ENCODE measurements at places on chromosomes 3 and 15. TPM values are rescaled to one million over a fixed set of nuclear protein-coding genes. Genes with fewer than 3 reads are reported as not detected.

The MST1R gene
- 1.5 TPM for total RNA-seq

- no peak overlapping the region for H3K4me3 ChIP-seq
- H3K36me3 ChIP-seq = no peaks in the 10 kb centered on the region
- peak; percentile 78 for DNase-seq
- no peaks in the 10 kb centered on the region for H3K27me3 ChIP-seq
- no peak overlapping the region for H3K27ac ChIP-seq
Observed at GRCh38 chr3:172856795-172857742, 106.5 kb downstream of the ECT2 start.

The IRAK2 gene
- 6.6 TPM for total RNA-seq

GRCh38 chr3:192826214-192827006, 91.2 kb downstream of the MB21D2 start:
- DNase-seq = no peak
- H3K27ac ChIP-seq = no peak overlapping the region
- H3K4me1 ChIP-seq = peaks cover 6% of the 10 kb centered on the region
- H3K27me3 ChIP-seq = no peaks in the 10 kb centered on the region
- H3K36me3 ChIP-seq = no peaks in the 10 kb centered on the region
- no peak overlapping the region for H3K4me3 ChIP-seq

DNA sequence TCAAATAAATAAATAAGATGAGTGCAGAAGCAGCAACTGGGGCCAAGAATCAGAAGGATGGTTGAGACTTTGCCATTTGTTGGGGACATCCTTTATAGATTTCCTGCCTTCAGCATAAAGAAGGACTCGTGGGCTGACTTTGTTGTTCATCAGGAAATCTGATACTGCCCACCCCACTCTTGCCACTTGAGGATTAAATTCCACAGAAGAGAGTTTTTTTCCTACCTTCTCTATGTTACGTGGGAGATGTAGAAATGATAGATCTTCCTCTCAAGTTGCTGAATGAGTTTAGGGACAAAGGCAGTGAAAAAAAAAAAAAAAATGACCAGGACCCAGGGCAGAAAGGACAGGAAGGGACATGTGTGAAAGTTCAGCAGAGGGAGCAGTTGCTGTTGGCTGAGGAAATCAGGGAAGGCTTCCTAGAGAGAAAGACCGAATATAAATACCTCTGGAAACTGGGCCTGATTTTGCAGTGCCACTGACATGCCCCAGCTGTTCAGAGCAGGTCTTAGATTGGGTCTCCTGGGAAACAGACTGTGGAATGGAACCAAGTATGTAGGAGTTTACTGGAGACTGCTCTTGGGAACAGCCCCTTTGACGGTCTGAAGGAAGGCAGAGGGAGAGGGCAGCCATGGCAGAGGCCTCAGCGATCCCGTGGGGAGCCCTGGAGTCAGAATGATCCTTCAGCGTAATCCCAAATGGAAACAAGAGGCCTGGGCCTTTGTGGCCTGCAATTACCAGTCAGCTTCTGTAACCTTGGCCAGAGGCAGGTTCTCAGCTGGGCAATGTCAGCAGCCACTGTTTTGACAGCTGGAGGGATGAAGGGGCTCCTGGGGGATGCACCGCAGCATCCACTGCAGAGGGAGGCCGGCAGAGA, 50.9 kb downstream of the C3orf20 start:
- H3K4me3 ChIP-seq = no peak overlapping the region
- peak; percentile 97 for DNase-seq
- peaks cover 2% of the 10 kb centered on the region for H3K4me1 ChIP-seq
- peak overlapping the region; percentile 47 for H3K27ac ChIP-seq

DNA sequence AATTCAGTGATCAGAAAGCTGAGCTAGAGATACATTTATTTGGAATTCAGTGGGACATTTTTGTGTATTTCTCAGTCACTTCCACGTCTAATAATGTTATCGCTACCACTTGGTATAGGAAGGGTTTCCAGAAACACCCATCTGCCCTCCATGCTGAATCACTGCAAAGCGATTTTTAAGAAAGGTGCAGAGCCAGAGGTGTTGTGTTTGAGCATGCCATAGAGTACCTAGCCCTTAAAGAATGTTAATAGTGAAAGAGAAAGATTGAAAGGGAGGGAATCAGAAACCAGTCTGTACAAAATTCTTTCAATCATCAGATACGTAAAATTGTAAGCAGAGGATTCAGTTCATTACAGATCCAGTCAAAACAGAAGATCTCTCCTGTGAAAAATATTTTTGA, 80.1 kb upstream of the ARL6 start:
- no peaks in the 10 kb centered on the region for H3K27me3 ChIP-seq
- H3K27ac ChIP-seq = no peak overlapping the region
- no peaks in the 10 kb centered on the region for H3K4me1 ChIP-seq
- no peak overlapping the region for H3K4me3 ChIP-seq
- no peak for DNase-seq

GRCh38 chr3:159841766-159842165, 146.9 kb upstream of the IL12A start:
- H3K27ac ChIP-seq = no peak overlapping the region
- no peaks in the 10 kb centered on the region for H3K36me3 ChIP-seq
- H3K4me3 ChIP-seq = no peak overlapping the region
- peaks cover 6% of the 10 kb centered on the region for H3K4me1 ChIP-seq

The TRH gene
- not detected for total RNA-seq

The FAM43A gene
- total RNA-seq = 8.8 TPM
